Anterior cingulate cortex (tissue), 58 donors: ENCODE measurements at places on chromosomes 7 and 10.

- DNase-seq: no peak
Measured at GRCh38 chr7:39609113-39609934, 14.0 kb upstream of the RALA start.

DNA sequence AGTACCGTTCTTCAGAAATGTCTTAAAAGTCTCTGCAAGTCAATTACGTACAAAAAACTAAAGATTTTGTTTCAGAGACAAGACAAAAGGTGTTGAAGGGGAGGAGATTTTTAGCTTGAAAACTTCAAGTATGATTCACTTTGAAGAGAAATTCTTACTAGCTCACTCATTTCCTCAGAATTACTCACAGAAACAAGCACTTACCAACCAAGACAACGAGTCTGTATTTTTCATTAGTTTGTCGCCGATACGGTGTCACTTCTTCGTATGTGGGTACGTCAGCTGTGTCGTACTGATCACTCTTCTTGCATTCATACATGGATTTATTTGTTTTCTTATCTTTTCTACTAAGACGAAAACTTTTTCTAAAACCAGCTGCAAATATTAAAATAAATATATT, 90.6 kb upstream of the ODAD2 start:
- DNase-seq: no peak

DNA sequence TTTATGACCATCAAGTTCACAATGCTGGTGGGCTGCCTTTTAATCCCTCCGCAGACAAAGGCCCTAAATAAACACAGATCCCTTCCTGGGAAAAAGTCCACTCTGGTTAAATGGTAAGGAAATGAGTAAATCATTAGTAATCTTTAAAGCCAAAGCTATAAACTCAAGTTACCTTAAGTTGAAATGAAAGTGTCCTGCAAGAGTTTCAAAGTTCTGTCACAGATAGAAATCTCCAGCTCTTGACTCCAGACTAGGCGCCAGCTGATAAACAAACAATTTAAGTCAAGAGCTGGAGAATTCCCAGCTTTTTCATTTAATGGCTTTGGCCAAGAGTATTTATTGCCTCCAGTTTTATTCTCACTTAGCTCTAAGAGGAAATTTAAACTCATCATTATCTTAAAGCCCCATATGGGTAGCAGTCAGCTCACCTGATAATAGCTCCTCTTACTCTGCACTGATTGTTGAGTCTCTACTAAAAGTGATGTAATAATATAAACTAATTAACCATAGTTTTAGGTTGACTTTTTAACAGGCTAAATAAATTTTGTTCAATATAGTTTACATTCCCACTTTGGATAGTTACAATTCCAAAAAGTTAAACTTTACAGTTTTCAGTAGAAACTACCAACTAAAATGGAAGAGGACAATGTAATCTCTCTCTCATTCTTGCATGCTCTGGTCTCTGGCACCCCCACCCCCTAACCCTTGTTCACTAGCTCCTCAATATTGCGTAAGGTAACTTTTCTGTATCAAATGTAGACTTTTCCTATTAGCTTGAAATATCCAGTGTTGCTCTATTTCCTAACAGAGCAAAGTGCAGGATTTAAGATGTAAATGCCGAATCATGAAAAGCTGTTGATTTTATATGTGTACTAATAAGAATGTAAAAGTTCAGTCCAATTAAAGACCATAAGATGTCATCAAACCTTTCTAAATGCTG, 56.1 kb downstream of the HIBADH start:
- DNase-seq: no peak

DNA sequence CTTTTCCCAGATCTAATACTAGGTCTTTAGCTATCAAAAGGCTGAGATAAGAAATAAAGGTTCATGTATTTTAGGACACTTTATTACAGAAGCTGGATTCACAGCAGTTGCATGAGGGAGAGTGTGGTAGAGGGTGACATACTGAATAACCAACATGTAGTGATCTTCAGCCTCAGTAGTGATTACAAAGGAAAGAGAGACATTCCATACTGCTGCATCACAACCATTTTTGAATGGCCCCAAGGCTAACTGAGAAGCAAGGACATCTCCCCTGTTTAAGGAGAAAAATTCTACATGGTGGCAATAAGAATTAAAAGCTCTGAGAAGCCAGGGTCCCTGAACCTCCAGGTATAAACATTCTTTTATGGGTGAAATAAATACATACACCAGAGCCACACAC, 35.3 kb downstream of the COG5 start:
- DNase-seq: no peak

GRCh38 chr10:2130705-2131305, 393.5 kb upstream of the ADARB2 start:
- DNase-seq: no peak

- no peak for DNase-seq
Measured at GRCh38 chr10:68348265-68348741, 15.6 kb upstream of the PBLD start.

- DNase-seq: no peak
Measured at GRCh38 chr7:136062625-136063325, 85.6 kb upstream of the MTPN start.

DNA sequence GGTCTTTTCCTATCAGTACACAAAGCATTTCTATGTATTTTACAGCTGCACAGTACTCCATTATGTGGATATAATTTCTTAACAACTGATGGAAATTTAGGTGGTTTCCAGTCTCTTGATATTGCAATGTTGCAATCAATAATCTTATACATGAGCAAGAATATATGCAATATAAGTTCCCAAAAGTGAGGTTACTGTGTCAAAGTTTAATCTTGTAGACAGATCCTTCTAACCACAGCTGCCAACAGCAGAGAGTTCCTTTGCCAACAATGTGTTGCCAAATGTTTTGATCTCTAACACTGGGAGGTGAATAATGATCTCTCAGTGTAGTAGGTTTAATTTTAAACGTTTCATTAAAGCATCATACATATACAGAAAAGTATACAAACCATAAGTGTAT, 54.5 kb downstream of the CUL2 start:
- DNase-seq: no peak

DNA sequence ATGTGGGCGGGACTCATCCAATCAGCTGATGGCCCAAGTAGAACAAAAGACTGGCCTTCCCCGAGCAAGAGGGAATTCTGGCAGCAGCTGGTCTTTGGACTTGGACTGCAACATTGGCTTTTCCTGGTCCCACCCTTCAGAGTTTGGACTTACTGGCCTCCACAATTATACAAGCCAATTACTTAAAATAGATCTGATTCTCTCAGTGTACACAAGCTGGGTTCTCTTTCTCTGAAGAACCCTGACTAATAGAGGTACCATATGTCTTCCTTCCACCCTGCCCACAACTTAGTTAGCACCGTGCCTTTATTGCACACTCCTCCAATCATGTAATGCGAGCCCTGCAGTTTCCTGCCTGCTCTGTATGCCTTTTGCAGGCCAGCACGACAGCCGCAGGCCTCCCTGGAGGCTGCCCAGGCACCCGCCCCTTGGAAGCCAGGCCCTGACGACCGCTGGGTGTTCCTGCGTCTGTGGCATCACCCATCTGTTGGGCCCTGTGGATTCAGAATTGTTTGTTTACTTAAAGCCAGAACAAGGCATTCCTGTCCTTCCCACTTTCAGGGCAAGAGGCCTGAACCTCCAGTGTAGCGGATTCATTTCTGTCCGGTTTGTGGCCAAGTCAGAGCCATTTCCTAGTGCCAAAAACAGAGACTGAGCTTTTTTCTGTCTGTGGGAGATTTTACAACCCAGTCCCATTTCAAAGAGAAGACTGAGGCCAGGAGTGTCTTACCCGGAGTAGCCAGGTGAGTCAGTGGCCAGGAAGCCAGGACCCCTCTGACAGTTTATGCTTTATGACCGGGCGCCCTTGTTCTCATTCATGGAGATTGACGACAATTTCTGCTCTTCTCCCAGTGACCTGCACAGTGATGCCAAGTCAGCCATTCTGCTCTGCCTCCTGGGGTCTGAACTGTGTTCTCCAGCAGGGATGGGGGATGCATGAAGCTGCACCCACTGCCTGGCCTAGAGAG, 968 bp upstream of the INMT start:
- DNase-seq: peak; percentile 41

DNA sequence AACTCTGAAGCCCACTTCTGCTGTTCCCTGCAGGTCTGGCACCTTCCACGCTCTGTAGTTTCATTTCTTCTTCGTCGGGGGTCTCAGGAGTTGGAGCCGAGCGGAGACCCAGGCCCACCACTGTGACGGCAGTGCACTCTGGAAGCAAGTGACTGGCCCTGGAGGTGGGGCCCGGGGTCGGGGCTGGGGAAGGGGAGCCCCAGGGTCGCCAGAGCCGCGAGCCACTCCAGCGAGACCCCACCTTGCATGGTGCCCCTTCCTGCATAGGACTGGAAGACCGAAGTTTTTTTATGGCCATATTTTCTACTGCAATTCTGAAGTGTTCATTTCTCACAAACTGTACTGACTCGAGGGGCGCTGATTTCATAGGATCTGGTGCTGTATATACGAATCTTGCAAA, 172.8 kb downstream of the CCDC3 start:
- DNase-seq: no peak
